LHCN-M2 (cell line): ENCODE measurements at places on chromosomes 6 and 20.

- no peak for DNase-seq
These were observed 42.6 kb upstream of the PXDC1 start for GRCh38 chr6:3794092-3794491.

DNA sequence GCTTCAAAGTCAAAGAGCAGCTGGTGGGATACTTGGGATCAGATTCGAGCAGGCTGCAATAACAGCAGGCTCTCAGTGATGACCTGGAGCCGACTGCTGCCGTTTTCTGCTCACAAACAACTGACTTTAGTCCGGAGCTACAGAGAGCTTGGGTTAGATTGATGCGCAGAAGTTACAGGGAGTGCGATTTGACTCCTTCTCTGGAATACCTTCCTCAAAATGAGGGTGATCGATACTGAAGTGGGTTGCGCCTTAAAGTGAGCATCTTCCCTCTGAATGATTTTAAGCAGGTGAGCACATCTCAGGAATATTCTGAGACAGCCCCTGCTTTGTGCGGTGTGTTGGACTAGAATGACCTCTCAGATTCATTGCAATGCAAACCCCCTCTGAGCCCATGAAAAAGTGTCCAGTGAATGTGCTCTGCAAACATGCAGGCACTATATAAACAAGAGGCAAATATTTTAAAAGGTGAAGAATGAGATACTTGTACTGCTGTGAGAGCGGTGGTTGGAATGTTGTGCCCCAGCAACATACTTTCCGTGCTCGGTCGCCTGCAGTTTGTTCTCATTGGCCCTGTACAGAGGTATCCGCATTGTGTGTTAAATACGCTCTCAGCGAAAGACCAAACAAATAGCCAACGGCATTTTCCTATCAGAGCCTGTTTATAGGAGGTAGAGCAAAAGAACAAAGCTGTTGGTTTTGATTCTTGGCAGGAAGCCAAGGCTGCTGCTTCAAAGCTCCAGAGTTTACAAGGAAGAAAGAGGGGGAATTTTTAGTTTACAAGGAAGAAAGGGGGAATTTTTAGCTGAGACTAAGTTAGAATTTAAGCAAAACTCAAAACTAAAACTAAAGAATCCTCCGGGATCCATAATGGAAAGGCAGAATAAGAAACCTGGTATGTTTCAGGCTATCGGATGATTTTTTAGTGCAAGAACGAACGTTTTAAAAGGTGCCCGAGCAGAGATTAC lies 67.7 kb downstream of the PHACTR2 start:
- no peak for DNase-seq

DNA sequence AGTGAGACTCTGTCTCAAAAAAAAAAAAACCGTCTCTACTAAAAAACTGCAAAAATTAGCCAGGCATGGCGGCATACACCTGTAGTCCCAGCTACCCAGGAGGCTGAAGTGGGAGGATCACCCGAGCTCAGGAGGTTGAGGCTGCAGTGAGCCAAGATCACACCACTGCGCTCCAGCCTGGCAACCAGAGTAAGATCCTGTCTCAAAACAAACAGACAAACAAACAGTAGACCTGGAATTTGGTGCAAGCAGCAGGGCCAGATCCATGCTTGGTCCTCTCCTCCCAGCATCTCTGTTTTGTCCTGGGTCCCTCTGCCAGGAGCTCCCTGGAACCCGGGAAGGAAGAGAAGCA lies 11.6 kb downstream of the RIPOR3 start:
- DNase-seq, result no peak

DNA sequence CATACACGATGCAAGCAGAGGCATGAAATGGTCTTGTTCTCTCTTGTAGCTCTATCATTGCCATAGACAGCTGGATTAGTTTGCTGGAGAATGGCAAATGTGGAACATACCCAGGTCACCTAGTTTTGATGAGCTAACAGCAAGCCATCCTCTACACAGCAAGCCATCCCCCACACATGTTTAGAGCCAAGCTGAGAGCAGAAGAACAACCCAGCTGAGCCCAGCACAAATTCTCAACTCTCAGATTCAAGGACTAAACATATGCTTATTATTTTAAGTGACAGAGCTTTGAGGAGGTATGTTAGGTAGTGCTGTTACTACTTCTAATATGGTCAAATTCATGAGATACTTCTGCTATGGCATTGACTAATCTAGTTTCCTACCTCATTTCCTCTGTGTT lies 230.3 kb downstream of the OTOR start:
- DNase-seq, result no peak

DNA sequence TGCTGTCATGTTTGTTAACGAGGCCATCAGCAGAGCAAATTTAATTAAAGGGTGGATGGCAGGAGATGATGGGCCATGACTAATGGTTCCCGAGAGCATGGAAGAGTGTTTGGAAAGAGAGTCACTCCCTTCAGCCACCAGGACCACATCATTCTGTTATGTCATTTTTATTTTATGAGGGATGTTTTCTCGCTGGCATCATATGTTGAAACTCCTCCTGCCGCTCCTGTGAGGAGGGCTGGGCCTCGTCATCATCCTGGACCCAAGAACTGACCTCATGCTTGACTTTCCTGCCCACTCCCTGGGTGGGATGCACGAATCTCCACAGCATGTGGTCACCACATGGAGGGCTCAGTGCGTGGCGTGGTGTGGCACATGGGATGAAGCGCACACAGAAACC lies 86.4 kb upstream of the FRMD1 start:
- no peak for DNase-seq
